Activated naive CD8-positive, alpha-beta T cell treated with anti-CD3 and anti-CD28 coated beads for 36 hours (primary cell): ENCODE measurements at places on chromosomes 7 and 10. TPM values are rescaled to one million over a fixed set of nuclear protein-coding genes. Genes with fewer than 3 reads are reported as not detected.

The HKDC1 gene
- 0.28 TPM for total RNA-seq

GRCh38 chr7:128247640-128248194 lies 6.6 kb downstream of the LEP start:
- DNase-seq, result no peak

GRCh38 chr7:1839701-1840100 lies 169.6 kb downstream of the ELFN1 start:
- no peak for DNase-seq

The ZNF727 gene
- 0.89 TPM for total RNA-seq

- no peak for DNase-seq
Observed at GRCh38 chr10:103580430-103580829, 86.9 kb downstream of the NEURL1 start.

DNA sequence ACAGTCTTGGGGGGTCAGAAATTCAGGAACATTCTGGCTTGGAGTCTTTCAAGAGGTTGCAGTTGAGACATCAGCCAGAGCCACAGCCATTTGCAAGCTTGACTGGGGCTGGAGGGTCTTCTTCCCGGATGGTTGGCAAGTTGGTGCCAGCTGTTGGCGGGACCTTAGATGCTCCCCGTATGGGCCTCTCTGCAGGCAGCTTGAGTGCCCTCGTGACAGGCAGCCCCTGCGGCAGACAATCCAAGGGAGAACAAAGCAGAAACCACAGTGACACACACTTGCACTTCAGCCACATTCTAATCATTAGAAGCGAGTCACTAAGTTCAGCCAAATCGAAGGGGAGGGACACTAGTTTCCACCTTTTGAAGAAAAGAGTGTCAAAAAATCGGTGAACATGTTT lies 59.4 kb upstream of the MXI1 start:
- peak; percentile 20 for DNase-seq

The PDE6C gene
- not detected for total RNA-seq

DNA sequence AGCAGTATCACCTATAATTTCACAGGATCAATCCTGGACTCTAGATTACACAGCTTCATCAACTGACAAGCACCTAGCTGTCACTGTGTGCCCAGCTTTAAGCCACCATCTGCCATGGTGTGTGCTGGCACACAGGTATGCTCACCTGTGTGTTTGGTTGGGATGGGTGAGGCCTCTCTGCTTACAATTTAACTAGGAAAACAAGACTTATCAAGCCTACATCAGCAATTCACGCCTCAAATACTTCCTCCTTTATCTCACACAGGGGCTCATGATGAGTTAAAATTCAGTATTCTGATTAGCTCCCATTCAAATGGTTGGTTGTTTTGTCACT lies 608.2 kb downstream of the PARD3 start:
- DNase-seq, result no peak

DNA sequence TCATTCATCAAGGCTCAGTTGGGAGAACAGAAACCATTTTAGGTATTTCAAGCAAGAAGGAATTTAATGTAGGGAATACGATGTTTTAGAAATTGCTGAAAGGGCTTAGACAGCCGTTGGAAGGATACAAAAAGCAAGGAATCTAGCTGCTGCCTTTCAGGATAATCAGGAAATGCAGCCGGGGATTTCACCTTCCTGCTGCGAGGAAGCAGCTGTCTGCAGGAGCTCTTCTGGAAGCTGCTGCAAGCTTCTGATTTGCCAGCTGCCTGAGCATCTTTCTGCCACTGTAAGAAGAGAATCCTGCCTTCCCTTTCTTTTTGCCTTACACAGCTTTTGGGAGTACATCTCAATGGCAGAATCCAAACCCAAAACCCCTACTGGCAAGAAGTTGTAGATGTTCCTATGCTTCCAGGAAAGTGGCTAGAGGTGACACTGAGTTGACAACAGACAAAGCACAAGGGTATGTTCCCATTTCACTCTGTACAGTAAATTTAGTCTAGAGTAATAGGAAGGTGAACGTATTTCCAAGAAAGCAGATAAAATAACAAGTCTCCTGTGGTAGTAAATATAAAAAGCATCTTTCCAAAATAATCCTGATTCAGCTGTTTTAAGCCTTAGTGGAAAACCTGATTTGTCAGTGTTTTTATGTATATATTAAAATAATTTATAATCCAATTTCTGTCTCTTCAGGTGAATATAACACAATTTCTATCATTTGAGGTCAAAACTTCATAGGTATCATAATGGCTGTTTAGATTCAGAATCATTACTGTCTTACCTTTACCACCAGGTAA lies 148.4 kb upstream of the LRGUK start:
- DNase-seq, result no peak

DNA sequence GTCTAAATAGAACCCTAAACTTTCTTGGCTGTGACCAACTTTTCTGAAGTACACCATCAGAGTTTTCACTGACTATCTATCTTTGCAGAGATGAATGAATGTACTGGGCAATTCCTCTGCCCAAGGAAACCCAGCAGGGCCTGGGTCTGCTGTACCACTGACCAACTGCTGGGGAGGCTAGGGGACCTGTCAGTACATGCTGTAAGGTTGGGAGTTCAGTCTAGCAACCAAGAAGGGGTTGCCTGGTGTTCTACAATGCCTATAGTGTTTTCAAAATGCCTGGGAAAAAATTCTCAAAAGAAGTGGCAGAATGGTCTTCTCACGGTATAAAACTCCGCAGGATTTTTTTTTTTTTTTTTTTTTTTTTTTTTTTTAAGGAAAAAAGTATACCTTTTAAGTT lies 106.3 kb downstream of the NT5C2 start:
- no peak for DNase-seq

The SYNPO2L gene
- total RNA-seq, result not detected

The UPK3BL2 gene
- total RNA-seq, result 6.4 TPM

The CCSER2 gene
- 42.4 TPM for total RNA-seq

GRCh38 chr7:104943502-104944343 lies 70.3 kb upstream of the KMT2E start:
- DNase-seq, result peak; percentile 81

The RBM20 gene
- total RNA-seq, result 0.42 TPM

The IGFBP3 gene
- 0.33 TPM for total RNA-seq

The DLG5 gene
- total RNA-seq, result 2.1 TPM

The PPP3CB gene
- 38.9 TPM for total RNA-seq

- DNase-seq, result no peak
Observed at GRCh38 chr7:139989366-139990141, 73.2 kb downstream of the PARP12 start.

DNA sequence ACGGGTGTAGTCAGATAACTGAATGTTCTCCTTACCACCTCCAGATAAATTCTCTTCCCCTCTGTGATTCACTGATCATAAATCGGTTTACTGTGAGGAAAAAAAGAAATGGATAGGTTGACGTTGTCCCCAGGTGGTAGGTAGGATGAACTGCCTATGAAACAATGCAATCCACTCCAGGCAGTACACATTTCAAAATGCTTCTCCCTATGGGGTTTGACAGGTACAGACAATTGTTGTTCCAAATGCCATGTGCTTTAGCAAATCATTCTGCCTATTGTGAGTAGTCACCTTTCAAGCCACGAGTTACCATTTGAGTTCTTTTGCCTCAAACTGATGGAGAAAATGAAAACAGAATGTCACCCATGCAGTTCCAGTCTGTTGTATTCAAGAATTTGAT lies 21.8 kb downstream of the VIM start:
- DNase-seq, result no peak

DNA sequence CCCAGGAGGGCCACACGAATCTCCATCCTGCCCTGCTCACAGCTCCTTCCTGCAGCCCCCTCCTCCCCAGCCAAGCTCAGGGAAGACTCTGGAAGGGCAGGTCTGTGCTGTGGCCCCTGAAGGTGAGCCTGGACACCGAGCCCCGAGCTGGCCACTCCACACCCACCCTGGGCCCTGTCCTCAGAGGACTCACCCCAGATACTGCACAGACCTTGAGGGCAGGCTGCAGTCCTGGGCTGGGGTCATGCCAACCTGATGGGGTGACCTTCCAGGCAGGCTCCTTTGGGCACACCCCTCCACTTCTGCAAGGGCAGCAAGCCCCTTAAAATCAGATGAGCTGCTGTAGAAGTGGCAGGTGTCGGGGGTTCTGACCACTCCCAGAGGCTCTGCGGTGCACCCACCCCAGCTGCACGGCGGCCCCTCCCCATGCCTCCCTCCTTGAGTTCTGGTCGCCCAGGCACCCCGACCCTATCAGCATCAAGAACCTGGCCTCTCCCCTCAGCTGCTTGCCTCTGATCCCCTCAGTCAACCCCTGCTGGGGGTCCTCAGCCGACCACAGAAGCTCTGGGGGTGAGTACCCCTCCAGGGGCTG lies 24.3 kb downstream of the YKT6 start:
- DNase-seq, result no peak

The TRPV5 gene
- total RNA-seq, result not detected

DNA sequence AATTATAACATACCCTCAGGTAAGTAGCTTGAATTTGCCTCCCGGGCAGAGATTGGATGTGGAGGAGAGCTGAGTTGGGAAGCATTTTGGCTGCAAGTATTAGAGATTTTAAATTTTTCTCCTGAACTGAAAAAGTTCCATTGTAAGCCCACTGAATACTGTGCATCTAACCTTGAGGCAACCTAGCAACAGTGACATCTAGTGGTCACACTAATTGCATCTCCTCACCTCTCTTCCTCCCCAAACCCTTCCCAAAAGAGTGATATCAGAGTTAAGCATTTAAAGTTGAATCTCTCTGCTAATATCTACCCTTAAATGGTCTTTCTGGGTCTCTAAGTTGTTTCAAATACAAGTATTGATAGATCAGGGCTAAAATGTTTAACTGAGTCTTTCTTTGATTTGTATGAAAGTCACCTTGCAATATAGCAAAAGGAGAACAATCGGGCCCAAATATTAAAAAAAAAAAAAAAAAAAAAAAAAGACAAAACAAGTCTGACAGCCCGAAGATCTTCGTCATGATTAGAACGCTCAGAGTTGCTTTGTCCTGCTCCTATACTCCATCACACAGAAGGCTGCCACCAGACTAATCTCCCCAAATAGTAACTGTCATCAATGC lies 40.4 kb upstream of the DLX5 start:
- no peak for DNase-seq

- DNase-seq, result no peak
Observed at GRCh38 chr7:158508802-158509385, 78.7 kb downstream of the PTPRN2 start.

The AGAP9 gene
- total RNA-seq, result 2.8 TPM
